ENCODE measurements at places on chromosomes 7 and 10. TPM values are rescaled to one million over a fixed set of nuclear protein-coding genes. Genes with fewer than 3 reads are reported as not detected.

- H3K4me1 ChIP-seq, result no peaks in the 10 kb centered on the region
- no peaks in the 10 kb centered on the region for H3K27me3 ChIP-seq
- DNase-seq, result no peak
- no peak overlapping the region for H3K27ac ChIP-seq
These were observed 500.8 kb downstream of the AUTS2 start for GRCh38 chr7:70098905-70099672.

GRCh38 chr7:41383596-41383995 lies 319.3 kb downstream of the INHBA start:
- no peaks in the 10 kb centered on the region for H3K27me3 ChIP-seq
- H3K36me3 ChIP-seq, result no peaks in the 10 kb centered on the region
- no peak overlapping the region for H3K27ac ChIP-seq
- H3K4me1 ChIP-seq, result no peaks in the 10 kb centered on the region
- no peak for DNase-seq

DNA sequence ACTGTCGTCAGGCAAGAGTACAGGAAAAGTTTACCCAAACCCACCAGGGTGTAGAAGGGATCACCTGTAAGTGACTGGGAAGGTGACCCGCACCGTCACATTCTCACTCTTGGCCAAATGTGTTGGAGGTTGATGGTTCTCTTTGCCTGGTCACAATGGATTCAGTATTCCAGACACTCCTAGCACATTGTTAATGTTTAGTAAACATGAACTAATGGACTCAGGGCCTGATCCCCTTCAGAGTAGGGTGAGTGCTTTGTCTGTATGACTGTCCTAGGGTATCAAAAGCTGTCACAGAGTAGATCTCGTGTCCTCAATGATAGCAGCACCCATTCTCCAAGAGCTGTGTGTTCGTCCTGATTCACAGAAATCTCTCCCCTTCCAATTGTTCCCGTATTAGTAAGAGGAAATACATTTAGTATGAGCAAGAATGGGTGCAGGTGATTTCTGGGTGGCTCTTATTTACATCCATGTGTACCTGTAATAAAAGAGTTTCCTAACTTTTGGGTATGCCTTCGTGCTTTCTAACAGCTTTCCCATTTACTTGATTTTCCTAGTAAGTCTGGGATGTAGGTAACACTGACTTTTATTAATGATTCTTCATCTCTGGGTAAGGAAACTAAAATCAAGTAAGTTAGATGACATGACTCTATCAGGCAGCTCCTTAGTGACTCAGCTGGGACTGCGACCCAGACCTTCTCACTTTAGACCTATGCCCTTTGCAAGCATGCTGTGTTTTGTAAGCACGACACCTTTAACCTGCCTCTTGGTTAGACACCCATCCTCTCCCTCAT lies 4.7 kb downstream of the EEPD1 start:
- no peak overlapping the region for H3K4me3 ChIP-seq
- peaks cover 55% of the 10 kb centered on the region for H3K4me1 ChIP-seq
- no peaks in the 10 kb centered on the region for H3K36me3 ChIP-seq
- DNase-seq, result no peak
- no peaks in the 10 kb centered on the region for H3K27me3 ChIP-seq
- no peak overlapping the region for H3K27ac ChIP-seq

- H3K27me3 ChIP-seq, result no peaks in the 10 kb centered on the region
- H3K4me3 ChIP-seq, result no peak overlapping the region
- DNase-seq, result no peak
- H3K4me1 ChIP-seq, result no peaks in the 10 kb centered on the region
- H3K27ac ChIP-seq, result no peak overlapping the region
These were observed 105.9 kb upstream of the ZNF716 start for GRCh38 chr7:57343901-57344622.

DNA sequence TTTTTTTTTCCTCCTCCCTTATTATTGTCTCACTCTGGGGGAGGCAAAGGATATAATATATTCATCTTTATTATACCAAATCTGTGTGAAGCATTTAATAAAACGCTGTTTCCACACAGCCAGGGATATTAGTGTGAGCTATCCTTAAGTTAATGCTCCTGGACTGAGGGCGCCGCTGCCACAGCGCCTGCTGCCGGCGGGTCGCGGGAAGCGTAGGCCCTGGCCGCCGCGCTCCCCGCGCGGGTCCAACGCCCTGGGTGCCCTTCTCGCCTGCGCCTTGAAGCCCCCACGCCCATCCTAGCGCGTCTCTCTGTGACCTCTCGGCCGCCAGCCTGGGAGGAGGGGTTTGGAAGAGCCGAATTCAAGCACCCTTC lies 9.5 kb upstream of the LBX1 start:
- H3K4me1 ChIP-seq, result peaks cover 10% of the 10 kb centered on the region
- no peak overlapping the region for H3K4me3 ChIP-seq
- no peaks in the 10 kb centered on the region for H3K36me3 ChIP-seq
- DNase-seq, result no peak

- DNase-seq, result no peak
- no peak overlapping the region for H3K4me3 ChIP-seq
- no peaks in the 10 kb centered on the region for H3K36me3 ChIP-seq
- no peaks in the 10 kb centered on the region for H3K4me1 ChIP-seq
These were observed 28.3 kb upstream of the EGR2 start for GRCh38 chr10:62844280-62845011.

DNA sequence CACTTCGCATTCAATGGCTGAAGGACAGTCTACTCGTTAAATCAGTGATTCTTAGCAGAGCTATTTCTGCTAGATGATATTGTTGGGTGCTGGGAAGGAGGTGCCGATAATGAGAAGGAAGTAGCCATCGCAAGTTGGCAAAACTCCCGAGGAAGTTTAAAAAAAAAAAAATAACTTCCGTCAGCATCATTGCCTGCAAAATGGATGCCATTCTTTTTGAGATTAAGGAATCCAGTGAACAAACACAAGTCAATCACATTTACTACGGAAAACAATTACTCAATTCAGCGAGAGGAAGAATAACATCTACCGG lies 74.4 kb upstream of the SFMBT2 start:
- peak overlapping the region; percentile 0 for H3K4me3 ChIP-seq
- H3K36me3 ChIP-seq, result no peaks in the 10 kb centered on the region
- H3K27ac ChIP-seq, result peak overlapping the region; percentile 7
- no peak for DNase-seq
- H3K27me3 ChIP-seq, result peaks cover 9% of the 10 kb centered on the region
- H3K4me1 ChIP-seq, result peaks cover 6% of the 10 kb centered on the region

DNA sequence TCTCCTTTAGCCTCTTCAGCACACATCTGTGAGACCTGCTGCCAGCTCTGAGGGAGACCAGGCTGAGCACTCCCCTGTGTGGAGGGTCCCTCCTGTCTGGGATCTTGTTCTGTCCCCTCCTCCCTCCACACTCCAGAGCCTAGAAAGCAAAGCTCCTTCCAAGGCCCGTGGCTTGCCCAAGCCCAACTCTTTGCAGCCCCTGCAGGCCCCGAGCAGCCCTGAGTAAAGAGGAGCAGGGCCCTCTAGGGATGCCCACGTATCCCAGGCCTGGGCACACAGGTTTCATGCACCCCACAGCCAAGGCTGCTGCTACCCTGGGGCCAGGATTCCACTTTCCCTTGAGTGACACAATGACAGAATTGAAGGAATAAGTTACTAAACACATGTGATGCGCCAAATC lies 24.0 kb downstream of the COBL start:
- peaks cover 6% of the 10 kb centered on the region for H3K4me1 ChIP-seq
- H3K36me3 ChIP-seq, result no peaks in the 10 kb centered on the region
- H3K27ac ChIP-seq, result no peak overlapping the region
- DNase-seq, result no peak

GRCh38 chr10:16904049-16904448 lies 86.8 kb upstream of the RSU1 start:
- H3K4me3 ChIP-seq, result no peak overlapping the region
- H3K36me3 ChIP-seq, result no peaks in the 10 kb centered on the region
- H3K27ac ChIP-seq, result no peak overlapping the region

- DNase-seq, result no peak
- H3K4me1 ChIP-seq, result peaks cover 6% of the 10 kb centered on the region
- no peaks in the 10 kb centered on the region for H3K36me3 ChIP-seq
- H3K4me3 ChIP-seq, result no peak overlapping the region
These were observed 102.1 kb downstream of the POLL start for GRCh38 chr10:101485681-101486554.

- H3K36me3 ChIP-seq, result no peaks in the 10 kb centered on the region
- H3K27ac ChIP-seq, result no peak overlapping the region
- no peaks in the 10 kb centered on the region for H3K27me3 ChIP-seq
- H3K4me1 ChIP-seq, result no peaks in the 10 kb centered on the region
- no peak overlapping the region for H3K4me3 ChIP-seq
These were observed 39.7 kb downstream of the ODAD2 start for GRCh38 chr10:27959093-27959715.

GRCh38 chr10:17023386-17024298 lies 106.0 kb downstream of the CUBN start:
- DNase-seq, result no peak
- no peaks in the 10 kb centered on the region for H3K36me3 ChIP-seq
- H3K4me3 ChIP-seq, result no peak overlapping the region
- H3K4me1 ChIP-seq, result peaks cover 50% of the 10 kb centered on the region

DNA sequence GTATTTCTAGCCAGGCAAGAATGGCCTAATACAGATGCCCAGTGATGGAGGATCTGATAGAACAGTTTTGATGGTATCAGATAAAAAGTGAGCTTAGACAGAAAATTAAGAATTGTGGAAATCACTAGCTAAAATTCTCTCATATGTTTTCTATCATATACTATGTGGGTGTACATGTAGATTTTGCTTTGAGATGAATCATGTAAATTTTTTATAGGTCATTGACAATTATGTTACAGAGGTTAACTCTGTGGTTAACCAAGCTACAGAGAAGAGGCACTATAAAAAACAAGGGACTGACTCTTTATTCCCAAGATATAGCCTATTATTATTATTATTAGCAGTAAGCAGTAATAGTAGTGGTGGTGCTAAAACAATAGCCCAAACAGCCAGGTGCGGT lies 156.5 kb downstream of the ITGA8 start:
- H3K4me1 ChIP-seq, result no peaks in the 10 kb centered on the region
- no peaks in the 10 kb centered on the region for H3K36me3 ChIP-seq
- no peaks in the 10 kb centered on the region for H3K27me3 ChIP-seq
- no peak overlapping the region for H3K27ac ChIP-seq

DNA sequence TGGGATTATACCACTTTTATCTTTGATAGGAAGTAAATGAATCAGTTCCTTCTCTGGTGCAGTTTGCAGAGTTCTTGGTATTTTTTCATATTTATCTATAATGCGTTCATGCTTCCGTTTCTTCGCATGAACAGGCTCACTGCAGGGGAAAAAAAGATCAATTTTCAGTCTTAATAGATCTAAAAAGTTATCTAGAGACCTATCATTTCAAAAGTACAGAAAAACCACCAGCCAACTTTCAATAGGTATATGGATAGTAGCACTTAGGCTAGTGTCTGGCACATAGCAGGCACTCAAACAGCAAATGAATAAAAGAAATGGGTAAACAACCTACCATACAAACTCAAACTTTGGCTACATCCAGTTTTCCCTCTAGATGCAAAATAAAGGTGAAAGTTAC lies 5.5 kb downstream of the NOC3L start:
- H3K4me1 ChIP-seq, result peaks cover 12% of the 10 kb centered on the region
- H3K27ac ChIP-seq, result no peak overlapping the region
- peaks cover 50% of the 10 kb centered on the region for H3K36me3 ChIP-seq
- H3K4me3 ChIP-seq, result no peak overlapping the region
- no peak for DNase-seq

DNA sequence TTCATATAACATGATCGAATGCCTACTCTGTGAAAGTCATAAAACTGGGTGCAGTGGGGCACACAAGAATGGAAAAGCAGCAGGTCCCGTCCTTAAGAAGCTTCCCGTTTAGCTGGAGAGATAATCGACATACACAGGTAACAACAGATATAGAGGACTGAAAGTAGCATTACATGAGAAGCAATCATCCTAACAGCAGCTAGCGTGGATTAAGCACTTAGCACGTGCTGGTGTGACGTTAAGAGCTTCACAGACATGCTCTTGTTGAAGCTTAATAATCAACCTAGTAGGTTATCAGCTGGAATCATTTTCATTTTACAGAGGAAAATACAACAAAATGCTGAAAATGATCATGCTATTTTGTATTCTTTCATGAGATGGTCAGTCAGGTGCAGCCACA lies 184.8 kb downstream of the GPAM start:
- no peaks in the 10 kb centered on the region for H3K36me3 ChIP-seq
- H3K4me3 ChIP-seq, result no peak overlapping the region
- DNase-seq, result no peak
- no peaks in the 10 kb centered on the region for H3K4me1 ChIP-seq
- no peaks in the 10 kb centered on the region for H3K27me3 ChIP-seq

DNA sequence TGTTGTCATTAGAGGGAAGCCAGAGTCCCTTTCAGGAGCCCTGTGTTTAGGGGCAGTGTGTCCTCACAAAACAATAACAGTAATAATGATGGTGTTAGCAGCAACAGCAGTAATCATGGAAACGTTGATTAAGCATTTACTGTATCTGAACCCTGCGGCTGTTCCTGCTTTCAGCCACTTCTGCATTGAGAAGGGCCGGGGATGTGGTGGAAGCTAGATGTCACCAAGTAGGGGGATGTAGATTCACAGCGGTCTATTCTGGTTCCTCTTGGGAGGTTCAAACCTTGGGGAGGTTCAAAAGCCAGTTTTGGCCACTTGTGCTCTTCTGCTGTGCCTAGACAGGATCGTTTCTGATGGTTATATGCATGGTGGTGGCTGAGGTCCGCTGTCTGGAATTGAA lies 44.8 kb downstream of the PRPF18 start:
- peaks cover 9% of the 10 kb centered on the region for H3K36me3 ChIP-seq
- DNase-seq, result no peak
- no peak overlapping the region for H3K27ac ChIP-seq
- no peak overlapping the region for H3K4me3 ChIP-seq
- no peaks in the 10 kb centered on the region for H3K27me3 ChIP-seq

DNA sequence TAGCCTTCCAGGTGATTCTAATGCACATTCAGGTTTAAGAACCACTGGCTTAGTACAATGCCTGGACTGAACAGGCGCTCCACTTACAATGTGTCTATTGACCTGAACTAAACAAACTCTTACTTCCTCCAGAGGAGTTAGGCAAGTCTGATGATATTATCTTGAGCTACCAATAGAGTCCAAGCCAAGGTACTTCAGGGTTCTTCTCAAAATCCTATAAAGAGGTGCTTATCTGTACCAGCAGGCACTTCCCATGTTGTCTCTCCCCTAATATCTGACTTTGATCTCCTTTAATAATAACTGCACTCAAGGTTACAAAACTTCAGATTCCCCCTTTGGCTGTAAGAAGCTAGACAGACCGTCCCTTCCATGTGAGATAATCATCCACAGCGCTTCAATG lies 157.0 kb upstream of the SVIL start:
- no peak overlapping the region for H3K27ac ChIP-seq
- H3K4me3 ChIP-seq, result no peak overlapping the region
- no peaks in the 10 kb centered on the region for H3K36me3 ChIP-seq
- no peak for DNase-seq
- no peaks in the 10 kb centered on the region for H3K27me3 ChIP-seq

DNA sequence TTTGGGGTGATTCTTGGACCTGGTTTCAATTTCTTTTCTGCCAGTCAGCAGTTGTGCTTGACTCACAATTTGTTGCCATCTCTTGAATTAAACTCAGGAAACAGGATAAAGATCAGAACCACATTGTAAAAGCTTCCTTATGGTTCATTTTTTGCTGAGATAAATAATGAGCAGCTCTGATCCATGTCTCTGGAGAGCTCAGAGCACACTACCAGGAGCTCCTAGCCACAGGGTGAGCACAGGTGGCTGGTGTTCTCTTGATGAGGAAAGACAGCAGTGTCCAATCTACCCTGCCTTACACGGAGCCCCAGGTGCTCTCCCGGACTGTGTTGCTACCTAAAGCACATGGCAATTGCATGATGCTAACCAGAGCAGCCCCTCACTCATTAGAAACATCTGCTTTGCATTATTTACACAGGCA lies 17.2 kb upstream of the FAM170B start:
- DNase-seq, result no peak
- H3K36me3 ChIP-seq, result no peaks in the 10 kb centered on the region
- H3K4me1 ChIP-seq, result no peaks in the 10 kb centered on the region

TACR2 gene
- total RNA-seq, result 1.2 TPM

CLDN4 gene
- total RNA-seq, result 116 TPM

OPALIN gene
- total RNA-seq, result not detected

LIPJ gene
- 0.09 TPM for total RNA-seq

GSTK1 gene
- 152 TPM for total RNA-seq

SEPHS1 gene
- 35.9 TPM for total RNA-seq

AGAP6 gene
- 12.5 TPM for total RNA-seq
